Sigmoid colon (tissue), 7 donors: ENCODE measurements at places on chromosomes 3 and 15. TPM values are rescaled to one million over a fixed set of nuclear protein-coding genes. Genes with fewer than 3 reads are reported as not detected.
A peak's percentile ranks its signal among the peaks of the same experiment; 100 is the strongest.

GRCh38 chr15:100995471-100996430, 76.6 kb downstream of the LRRK1 start:
- H3K36me3 ChIP-seq = peaks cover 10% of the 10 kb centered on the region
- H3K4me3 ChIP-seq = no peak overlapping the region
- no peak overlapping the region for H3K27ac ChIP-seq
- no peaks in the 10 kb centered on the region for H3K4me1 ChIP-seq

GRCh38 chr3:157311633-157312375, 124.8 kb upstream of the PTX3 start:
- no peaks in the 10 kb centered on the region for H3K36me3 ChIP-seq
- H3K4me1 ChIP-seq = no peaks in the 10 kb centered on the region
- no peaks in the 10 kb centered on the region for H3K27me3 ChIP-seq
- H3K4me3 ChIP-seq = no peak overlapping the region

- no peak overlapping the region for H3K27ac ChIP-seq
- no peak for DNase-seq
Observed at GRCh38 chr3:106086636-106087035, 217.8 kb upstream of the CBLB start.

- DNase-seq = no peak
- H3K27me3 ChIP-seq = no peaks in the 10 kb centered on the region
- H3K36me3 ChIP-seq = no peaks in the 10 kb centered on the region
- H3K27ac ChIP-seq = peak overlapping the region; percentile 72
- no peak overlapping the region for H3K4me3 ChIP-seq
Observed at GRCh38 chr3:114449271-114450007, 155.6 kb downstream of the TIGIT start.

GRCh38 chr3:159432682-159433340, 555.8 kb upstream of the IL12A start:
- H3K4me3 ChIP-seq = no peak overlapping the region
- no peaks in the 10 kb centered on the region for H3K4me1 ChIP-seq
- DNase-seq = no peak

DNA sequence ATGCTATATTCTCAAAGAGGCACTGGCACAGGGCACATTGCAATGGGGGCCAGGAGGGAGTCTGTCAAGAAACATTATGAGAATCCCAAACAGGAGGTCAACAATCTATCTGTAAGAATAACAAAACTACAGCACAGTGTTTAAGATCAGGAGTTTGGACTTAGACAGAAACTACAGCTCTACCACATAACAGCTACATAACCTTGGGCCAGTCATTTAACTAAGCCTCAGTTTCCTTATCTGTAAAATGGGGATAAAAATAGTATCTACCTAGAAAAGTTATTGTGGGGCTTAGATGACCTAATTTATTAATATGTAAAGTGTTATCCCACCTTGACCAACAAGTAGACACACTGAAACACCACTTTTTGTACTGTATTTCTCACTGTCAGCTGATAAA, 9.9 kb downstream of the B4GALT4 start:
- no peak overlapping the region for H3K27ac ChIP-seq
- no peak overlapping the region for H3K4me3 ChIP-seq
- DNase-seq = no peak
- peaks cover 8% of the 10 kb centered on the region for H3K36me3 ChIP-seq
- no peaks in the 10 kb centered on the region for H3K27me3 ChIP-seq

- no peaks in the 10 kb centered on the region for H3K27me3 ChIP-seq
- no peaks in the 10 kb centered on the region for H3K36me3 ChIP-seq
- DNase-seq = no peak
- no peak overlapping the region for H3K27ac ChIP-seq
- no peak overlapping the region for H3K4me3 ChIP-seq
Observed at GRCh38 chr3:47434849-47435248, 40.9 kb downstream of the SCAP start.

- H3K36me3 ChIP-seq = no peaks in the 10 kb centered on the region
- H3K4me1 ChIP-seq = no peaks in the 10 kb centered on the region
- peak; percentile 70 for DNase-seq
- H3K27ac ChIP-seq = no peak overlapping the region
- H3K4me3 ChIP-seq = no peak overlapping the region
- H3K27me3 ChIP-seq = no peaks in the 10 kb centered on the region
Observed at GRCh38 chr3:183295211-183295610, 42.2 kb downstream of the B3GNT5 start.

GRCh38 chr15:45023659-45024225, 747 bp downstream of the SORD start:
- DNase-seq = no peak
- peaks cover 10% of the 10 kb centered on the region for H3K4me1 ChIP-seq
- no peaks in the 10 kb centered on the region for H3K36me3 ChIP-seq

- no peak overlapping the region for H3K27ac ChIP-seq
- no peaks in the 10 kb centered on the region for H3K36me3 ChIP-seq
- H3K4me3 ChIP-seq = no peak overlapping the region
Observed at GRCh38 chr3:160618363-160618762, 53.0 kb upstream of the KPNA4 start.

GRCh38 chr3:124890573-124891190, 3.5 kb upstream of the ITGB5 start:
- peak; percentile 14 for DNase-seq
- no peaks in the 10 kb centered on the region for H3K27me3 ChIP-seq
- H3K27ac ChIP-seq = no peak overlapping the region
- H3K4me3 ChIP-seq = no peak overlapping the region
- H3K4me1 ChIP-seq = peaks cover 23% of the 10 kb centered on the region

GRCh38 chr15:28977377-28978010, 91.7 kb downstream of the APBA2 start:
- H3K4me3 ChIP-seq = no peak overlapping the region
- no peaks in the 10 kb centered on the region for H3K27me3 ChIP-seq
- no peak for DNase-seq
- H3K4me1 ChIP-seq = no peaks in the 10 kb centered on the region
- H3K36me3 ChIP-seq = no peaks in the 10 kb centered on the region

- H3K4me3 ChIP-seq = no peak overlapping the region
- no peaks in the 10 kb centered on the region for H3K27me3 ChIP-seq
- DNase-seq = no peak
- no peak overlapping the region for H3K27ac ChIP-seq
- H3K4me1 ChIP-seq = peaks cover 63% of the 10 kb centered on the region
- peaks cover 12% of the 10 kb centered on the region for H3K36me3 ChIP-seq
Observed at GRCh38 chr15:78052001-78052401, 25.5 kb downstream of the TBC1D2B start.

GRCh38 chr3:12495749-12496452, 11.6 kb downstream of the TSEN2 start:
- no peak for DNase-seq
- no peak overlapping the region for H3K4me3 ChIP-seq
- no peaks in the 10 kb centered on the region for H3K4me1 ChIP-seq

DNA sequence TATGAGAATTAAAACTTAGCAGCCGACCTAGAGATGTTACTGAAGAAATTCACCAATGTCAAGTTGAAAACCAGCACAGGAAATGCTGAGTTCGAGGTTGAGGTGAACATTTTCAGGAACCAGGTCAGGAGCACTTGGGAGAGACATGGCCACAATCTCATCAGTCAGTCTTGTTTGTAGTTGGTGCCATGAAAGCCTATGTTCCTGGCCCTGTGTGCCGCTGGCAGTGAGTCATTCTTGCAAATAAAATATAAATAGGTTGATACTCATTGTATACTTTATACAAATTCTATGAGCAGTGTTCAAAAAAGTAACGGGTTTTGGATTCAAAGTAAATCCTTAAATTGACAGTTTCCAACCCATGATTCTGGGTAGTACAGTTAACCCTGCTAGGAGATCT, 1.5 kb upstream of the FSIP1 start:
- H3K36me3 ChIP-seq = no peaks in the 10 kb centered on the region
- H3K4me3 ChIP-seq = no peak overlapping the region
- peak overlapping the region; percentile 86 for H3K27ac ChIP-seq
- no peak for DNase-seq
- H3K27me3 ChIP-seq = no peaks in the 10 kb centered on the region

- DNase-seq = no peak
- H3K27ac ChIP-seq = no peak overlapping the region
- no peaks in the 10 kb centered on the region for H3K27me3 ChIP-seq
- H3K4me3 ChIP-seq = no peak overlapping the region
- H3K4me1 ChIP-seq = peaks cover 28% of the 10 kb centered on the region
Observed at GRCh38 chr15:25408929-25409328, 29.9 kb downstream of the UBE3A start.

DNA sequence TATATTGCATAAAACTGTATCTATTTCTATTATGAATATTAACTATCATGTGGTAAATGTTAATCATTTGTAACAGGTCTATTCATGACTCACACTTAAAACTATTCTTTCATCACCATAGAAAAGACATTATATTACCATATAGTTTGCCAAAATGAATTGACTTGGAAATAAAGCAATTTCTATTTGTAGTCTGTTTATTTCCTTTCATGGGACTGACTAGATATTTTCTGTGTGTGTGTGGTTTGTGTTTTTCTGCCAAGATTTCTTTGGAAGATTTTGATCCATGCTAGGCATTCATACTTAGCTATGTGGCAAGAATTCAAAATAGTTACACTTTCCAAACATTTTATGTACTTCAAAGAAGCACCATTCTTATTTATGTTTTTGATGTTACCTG, 522.5 kb upstream of the AGTR1 start:
- H3K36me3 ChIP-seq = no peaks in the 10 kb centered on the region
- DNase-seq = no peak
- H3K27ac ChIP-seq = no peak overlapping the region
- no peaks in the 10 kb centered on the region for H3K27me3 ChIP-seq
- H3K4me1 ChIP-seq = peaks cover 6% of the 10 kb centered on the region

- peak; percentile 55 for DNase-seq
- no peaks in the 10 kb centered on the region for H3K27me3 ChIP-seq
- H3K27ac ChIP-seq = no peak overlapping the region
- no peaks in the 10 kb centered on the region for H3K4me1 ChIP-seq
- H3K4me3 ChIP-seq = no peak overlapping the region
Observed at GRCh38 chr15:31276596-31277298, 49.9 kb upstream of the KLF13 start.

GRCh38 chr15:75008629-75009326, 13.4 kb downstream of the SCAMP5 start:
- no peak for DNase-seq
- no peaks in the 10 kb centered on the region for H3K36me3 ChIP-seq
- H3K4me3 ChIP-seq = no peak overlapping the region
- no peaks in the 10 kb centered on the region for H3K27me3 ChIP-seq
- no peak overlapping the region for H3K27ac ChIP-seq

DNA sequence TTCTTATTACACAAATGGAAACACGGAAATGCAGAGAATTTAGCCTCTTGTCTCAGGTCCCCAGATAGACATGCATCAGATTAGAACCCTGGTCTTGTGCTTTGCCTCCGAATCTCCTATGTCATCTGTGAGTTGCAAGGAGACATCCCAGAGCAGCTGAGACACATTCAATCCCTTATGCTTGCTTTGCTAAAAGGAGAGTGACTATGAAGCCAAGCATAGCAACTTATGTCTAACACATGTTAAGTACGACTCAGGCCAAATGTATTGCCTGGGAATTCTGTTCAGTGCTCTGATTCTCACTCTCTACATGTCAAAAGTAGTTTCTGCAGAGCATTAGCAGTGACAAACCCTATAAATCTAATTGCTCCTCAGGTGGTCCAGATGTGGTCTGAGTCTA, 30.6 kb upstream of the LRRC3B start:
- no peak overlapping the region for H3K27ac ChIP-seq
- DNase-seq = no peak
- H3K4me1 ChIP-seq = no peaks in the 10 kb centered on the region
- H3K4me3 ChIP-seq = no peak overlapping the region
- no peaks in the 10 kb centered on the region for H3K36me3 ChIP-seq
- H3K27me3 ChIP-seq = no peaks in the 10 kb centered on the region

DNA sequence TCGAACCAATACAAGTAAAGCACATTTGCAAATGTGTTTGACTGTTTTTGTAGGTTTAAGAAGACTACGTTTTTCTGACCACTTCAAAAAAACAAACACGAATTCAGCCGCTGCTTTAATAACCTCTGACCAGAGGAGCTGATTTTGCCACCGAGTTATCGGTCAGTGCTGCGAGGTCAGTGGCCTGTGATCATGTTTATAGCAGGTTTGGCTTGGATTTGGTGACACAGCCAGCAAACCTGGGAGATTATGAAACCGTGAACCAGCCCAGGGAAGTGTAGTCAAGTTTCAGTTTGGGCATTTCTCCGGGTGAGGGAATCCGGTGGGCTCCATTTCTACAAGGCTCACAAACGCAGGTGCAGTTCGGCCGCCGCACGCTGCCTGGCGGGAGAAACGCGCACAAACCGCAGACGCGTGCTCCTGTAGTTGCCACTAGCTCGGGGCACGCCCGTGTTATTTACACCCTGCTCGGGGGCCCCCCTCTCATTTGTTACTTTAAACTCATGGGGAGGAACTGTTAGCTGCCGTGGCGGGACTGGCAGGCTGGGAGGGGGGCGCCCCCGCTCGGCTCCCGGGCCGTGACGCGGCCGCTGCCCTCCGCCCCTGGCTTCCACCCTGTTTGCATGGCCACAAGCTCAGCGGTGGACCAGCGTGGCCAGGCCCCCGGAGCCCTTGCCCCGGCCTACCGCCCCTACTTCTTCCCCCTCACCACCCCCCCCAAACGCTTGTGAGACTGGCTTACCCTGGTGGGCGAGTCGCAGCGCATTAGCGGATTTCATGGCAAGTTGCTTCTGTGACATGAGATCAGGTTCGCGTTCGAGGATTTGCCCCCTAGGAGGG, 13.6 kb upstream of the ONECUT1 start:
- no peaks in the 10 kb centered on the region for H3K36me3 ChIP-seq
- H3K4me3 ChIP-seq = no peak overlapping the region
- no peak overlapping the region for H3K27ac ChIP-seq
- peaks cover 58% of the 10 kb centered on the region for H3K27me3 ChIP-seq
- peaks cover 31% of the 10 kb centered on the region for H3K4me1 ChIP-seq
- DNase-seq = no peak

GRCh38 chr3:13385373-13385965, 34.7 kb downstream of the NUP210 start:
- no peaks in the 10 kb centered on the region for H3K27me3 ChIP-seq
- no peaks in the 10 kb centered on the region for H3K4me1 ChIP-seq
- no peak for DNase-seq

GRCh38 chr15:74752531-74752930, 3.9 kb downstream of the CYP1A2 start:
- no peak overlapping the region for H3K4me3 ChIP-seq
- no peaks in the 10 kb centered on the region for H3K36me3 ChIP-seq
- no peak for DNase-seq
- no peaks in the 10 kb centered on the region for H3K4me1 ChIP-seq

GRCh38 chr3:34016925-34017587, 218.6 kb downstream of the PDCD6IP start:
- peaks cover 2% of the 10 kb centered on the region for H3K4me1 ChIP-seq
- no peaks in the 10 kb centered on the region for H3K27me3 ChIP-seq
- H3K27ac ChIP-seq = no peak overlapping the region
- H3K4me3 ChIP-seq = no peak overlapping the region

The MELTF gene
- 6.1 TPM for total RNA-seq

The C2CD4A gene
- total RNA-seq = 0.27 TPM

The SUSD5 gene
- total RNA-seq = 2.8 TPM

The SLC28A1 gene
- not detected for total RNA-seq

The SAMD7 gene
- total RNA-seq = not detected

The PLSCR5 gene
- total RNA-seq = not detected

The A4GNT gene
- total RNA-seq = not detected

The ARL13B gene
- total RNA-seq = 14.0 TPM

The CCDC14 gene
- total RNA-seq = 22.7 TPM
